ENCODE measurements at places on chromosomes 5 and 9. TPM values are rescaled to one million over a fixed set of nuclear protein-coding genes. Genes with fewer than 3 reads are reported as not detected.

The SHISAL2B gene
- not detected for total RNA-seq

- no peak overlapping the region for H3K4me3 ChIP-seq
- H3K4me1 ChIP-seq = no peaks in the 10 kb centered on the region
- DNase-seq = no peak
- H3K27ac ChIP-seq = no peak overlapping the region
- H3K36me3 ChIP-seq = no peaks in the 10 kb centered on the region
- H3K27me3 ChIP-seq = no peaks in the 10 kb centered on the region
Measured at GRCh38 chr5:180467028-180467975, 26.9 kb upstream of the CNOT6 start.

GRCh38 chr9:107465467-107466451 lies 23.8 kb downstream of the KLF4 start:
- DNase-seq = no peak
- H3K27me3 ChIP-seq = no peaks in the 10 kb centered on the region
- H3K4me3 ChIP-seq = no peak overlapping the region
- H3K27ac ChIP-seq = no peak overlapping the region
- H3K4me1 ChIP-seq = no peaks in the 10 kb centered on the region

The OR1B1 gene
- total RNA-seq = not detected

- no peak overlapping the region for H3K4me3 ChIP-seq
- H3K36me3 ChIP-seq = no peaks in the 10 kb centered on the region
- H3K4me1 ChIP-seq = no peaks in the 10 kb centered on the region
- no peaks in the 10 kb centered on the region for H3K27me3 ChIP-seq
Measured at GRCh38 chr9:34559624-34560455, 29.7 kb downstream of the CNTFR start.

The NELFB gene
- 64.2 TPM for total RNA-seq

GRCh38 chr9:117551171-117551570 lies 136.3 kb upstream of the ASTN2 start:
- H3K27me3 ChIP-seq = no peaks in the 10 kb centered on the region
- H3K4me1 ChIP-seq = no peaks in the 10 kb centered on the region
- no peak overlapping the region for H3K27ac ChIP-seq
- no peak for DNase-seq
- H3K36me3 ChIP-seq = no peaks in the 10 kb centered on the region
- H3K4me3 ChIP-seq = no peak overlapping the region

The FBLL1 gene
- total RNA-seq = not detected

GRCh38 chr5:110053205-110053604 lies 363.5 kb downstream of the MAN2A1 start:
- no peaks in the 10 kb centered on the region for H3K27me3 ChIP-seq
- DNase-seq = no peak
- peaks cover 21% of the 10 kb centered on the region for H3K4me1 ChIP-seq

- peak overlapping the region; percentile 92 for H3K4me3 ChIP-seq
- peaks cover 9% of the 10 kb centered on the region for H3K4me1 ChIP-seq
- peak overlapping the region; percentile 87 for H3K27ac ChIP-seq
Measured at GRCh38 chr9:37752642-37753488, 740 bp upstream of the TRMT10B start.

The PCDHB9 gene
- total RNA-seq = not detected

The HSPA5 gene
- 129 TPM for total RNA-seq

The YTHDC2 gene
- 53.6 TPM for total RNA-seq

- H3K36me3 ChIP-seq = no peaks in the 10 kb centered on the region
- no peak for DNase-seq
- no peak overlapping the region for H3K27ac ChIP-seq
- no peak overlapping the region for H3K4me3 ChIP-seq
Measured at GRCh38 chr5:61732796-61733195, 400.7 kb downstream of the ZSWIM6 start.

- H3K36me3 ChIP-seq = peaks cover 4% of the 10 kb centered on the region
- H3K27ac ChIP-seq = no peak overlapping the region
- no peak for DNase-seq
- no peak overlapping the region for H3K4me3 ChIP-seq
- H3K27me3 ChIP-seq = no peaks in the 10 kb centered on the region
Measured at GRCh38 chr9:132631280-132631679, 38.5 kb downstream of the DDX31 start.

The LCN2 gene
- not detected for total RNA-seq

The MTAP gene
- total RNA-seq = 45.2 TPM

DNA sequence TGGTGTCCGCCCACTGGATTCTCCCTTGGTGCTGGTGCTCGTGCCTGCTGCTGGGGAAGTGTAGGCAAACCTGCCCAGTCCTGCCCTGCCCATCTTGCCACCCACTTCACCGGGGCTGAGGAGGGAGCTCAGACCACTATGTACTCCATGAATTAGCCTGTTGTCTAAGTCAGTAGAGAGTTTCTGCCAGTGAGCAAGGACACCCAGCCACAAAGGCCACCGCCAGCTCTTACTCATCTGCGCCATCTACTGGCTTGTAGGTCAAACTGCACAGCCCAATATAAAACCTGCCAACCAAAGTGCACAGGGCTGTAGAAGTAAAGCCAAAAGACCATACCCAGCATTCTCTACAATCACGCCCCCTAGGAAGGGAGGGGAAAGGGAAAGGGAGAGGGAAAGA lies 102.3 kb downstream of the GLIS3 start:
- no peaks in the 10 kb centered on the region for H3K27me3 ChIP-seq
- H3K36me3 ChIP-seq = no peaks in the 10 kb centered on the region
- H3K27ac ChIP-seq = no peak overlapping the region
- no peak overlapping the region for H3K4me3 ChIP-seq
- DNase-seq = no peak
- no peaks in the 10 kb centered on the region for H3K4me1 ChIP-seq

DNA sequence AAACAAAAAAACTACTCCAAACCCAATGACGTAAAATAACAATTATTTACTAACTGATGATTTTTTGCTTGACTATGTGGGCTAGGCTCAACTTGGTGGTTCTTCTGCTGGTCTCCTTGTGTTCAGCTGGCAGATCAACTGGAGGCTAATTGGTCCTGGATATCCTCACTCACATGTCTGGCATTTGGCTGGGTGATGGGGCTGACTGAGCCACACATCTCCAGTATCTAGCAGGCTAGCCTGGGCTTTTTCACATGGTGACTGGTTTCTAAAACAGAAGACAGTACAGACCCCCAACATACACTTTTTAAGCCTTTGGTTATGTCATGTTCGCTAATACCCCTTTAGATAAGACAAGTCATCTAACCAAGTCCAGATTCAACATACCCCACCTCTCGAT lies 104.7 kb upstream of the PRRC1 start:
- H3K27me3 ChIP-seq = no peaks in the 10 kb centered on the region
- no peak overlapping the region for H3K27ac ChIP-seq
- no peak overlapping the region for H3K4me3 ChIP-seq
- no peaks in the 10 kb centered on the region for H3K36me3 ChIP-seq
- no peak for DNase-seq

GRCh38 chr9:6873857-6874256 lies 116.1 kb downstream of the KDM4C start:
- no peaks in the 10 kb centered on the region for H3K36me3 ChIP-seq
- H3K27ac ChIP-seq = no peak overlapping the region
- no peaks in the 10 kb centered on the region for H3K4me1 ChIP-seq
- DNase-seq = no peak
- no peaks in the 10 kb centered on the region for H3K27me3 ChIP-seq
- H3K4me3 ChIP-seq = no peak overlapping the region

The CER1 gene
- total RNA-seq = not detected

DNA sequence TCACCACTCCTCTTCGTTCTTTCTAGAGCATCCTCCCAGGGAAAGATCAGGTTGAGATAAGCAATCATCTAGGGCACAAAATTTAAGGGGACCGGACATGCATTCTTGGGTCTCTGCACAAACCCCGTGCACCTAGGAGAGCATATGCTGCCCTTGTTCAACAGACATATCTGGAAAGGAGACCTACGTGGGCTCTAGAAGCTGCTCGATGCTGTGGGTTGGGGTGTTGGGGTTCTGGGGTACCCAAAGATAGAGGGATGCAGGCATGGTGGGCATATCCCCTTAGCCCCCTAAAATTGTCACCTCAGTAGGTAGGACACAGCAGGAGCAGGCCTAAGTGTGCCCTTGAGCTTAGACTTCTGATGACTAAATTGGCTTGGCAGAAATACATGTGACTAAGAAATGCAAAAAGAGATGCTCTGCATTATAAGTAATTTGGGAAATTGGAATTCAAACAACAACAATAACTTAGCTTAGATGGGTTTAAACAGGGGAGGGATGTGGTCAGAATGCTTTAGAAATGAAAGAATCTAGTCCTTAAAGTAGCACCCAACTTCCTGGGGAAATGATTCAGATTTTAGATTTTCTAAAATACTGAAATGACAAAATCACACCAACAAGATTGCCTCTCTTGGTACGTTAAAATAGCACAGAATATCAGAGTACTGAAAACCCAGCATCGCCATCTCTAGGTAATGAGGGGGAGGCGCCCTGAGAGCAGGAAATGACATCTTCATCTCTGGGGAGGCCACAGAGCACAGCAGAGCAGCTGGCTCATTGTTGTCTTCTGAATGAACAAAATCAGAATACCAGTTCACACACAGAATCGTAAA lies 172.3 kb downstream of the GNA14 start:
- H3K4me3 ChIP-seq = peak overlapping the region; percentile 1
- H3K27me3 ChIP-seq = no peaks in the 10 kb centered on the region
- DNase-seq = peak; percentile 48
- H3K27ac ChIP-seq = peak overlapping the region; percentile 64

DNA sequence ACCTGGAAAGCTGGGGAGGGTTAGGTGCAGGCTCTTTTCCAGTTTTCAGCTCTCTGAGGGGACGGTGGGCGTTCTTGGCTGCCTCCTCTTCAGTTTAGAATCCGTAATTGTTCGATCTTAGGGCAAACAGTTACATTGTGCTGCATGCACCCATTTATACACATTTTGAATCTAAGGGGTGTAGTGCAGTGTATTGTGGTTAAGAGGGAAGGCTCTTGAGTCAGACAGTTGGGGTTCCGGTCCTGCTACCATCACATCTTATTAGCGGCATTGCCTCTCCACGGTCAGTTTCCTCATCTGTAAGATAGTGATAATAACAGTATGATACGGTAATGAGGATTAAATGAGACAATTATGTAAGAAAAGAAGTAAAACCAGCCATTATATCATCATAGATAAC lies 625 bp downstream of the EXOSC2 start:
- peak overlapping the region; percentile 91 for H3K4me3 ChIP-seq
- H3K27me3 ChIP-seq = no peaks in the 10 kb centered on the region
- no peak for DNase-seq
- peak overlapping the region; percentile 85 for H3K27ac ChIP-seq

- H3K4me3 ChIP-seq = no peak overlapping the region
- no peaks in the 10 kb centered on the region for H3K36me3 ChIP-seq
- no peak for DNase-seq
- H3K27ac ChIP-seq = no peak overlapping the region
Measured at GRCh38 chr9:23309800-23310199, 516.2 kb downstream of the ELAVL2 start.

- no peak overlapping the region for H3K4me3 ChIP-seq
- no peak for DNase-seq
- no peaks in the 10 kb centered on the region for H3K27me3 ChIP-seq
Measured at GRCh38 chr9:110820381-110820780, 151.8 kb downstream of the MUSK start.

DNA sequence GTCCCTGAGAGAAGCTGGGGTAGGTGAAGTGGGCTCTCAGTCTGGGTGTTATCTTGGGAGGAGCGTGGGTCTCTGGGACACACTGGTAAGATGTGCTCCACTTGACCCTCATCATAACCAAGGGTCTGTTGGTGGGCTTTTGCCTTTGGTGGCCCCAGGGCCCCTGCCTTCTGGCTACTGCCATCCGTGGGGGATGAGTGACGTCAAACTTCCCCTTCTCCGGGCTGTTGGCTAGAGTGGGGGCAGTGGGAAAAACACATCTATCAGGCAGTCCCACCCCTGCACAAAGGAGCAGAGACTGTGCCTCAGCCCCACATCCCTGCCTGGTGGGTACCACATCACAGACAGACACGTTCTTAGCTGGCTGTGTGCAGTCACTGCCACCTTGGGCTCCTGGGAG lies 35.1 kb downstream of the GADD45G start:
- no peaks in the 10 kb centered on the region for H3K36me3 ChIP-seq
- DNase-seq = no peak
- no peaks in the 10 kb centered on the region for H3K4me1 ChIP-seq

DNA sequence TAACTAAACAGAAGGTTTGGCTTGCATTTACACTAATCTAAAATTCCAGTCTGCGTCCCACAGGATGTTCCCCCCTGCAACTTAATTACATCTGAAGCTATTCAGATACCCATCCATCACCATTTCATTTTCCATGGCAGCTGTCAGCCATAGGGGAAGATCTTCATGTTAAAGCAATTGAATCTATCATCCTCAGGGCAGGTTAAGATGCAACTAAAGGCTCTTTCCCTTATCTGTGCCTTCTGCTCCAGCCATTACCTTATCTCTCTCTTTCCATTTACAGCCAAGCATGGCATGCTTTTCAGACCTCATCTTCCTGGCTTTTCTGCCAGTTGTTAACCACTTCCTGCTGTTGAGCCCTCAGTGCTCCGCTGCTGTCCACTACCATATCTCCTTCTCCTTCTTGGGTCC lies 15.8 kb upstream of the HACD4 start:
- H3K4me3 ChIP-seq = no peak overlapping the region
- H3K36me3 ChIP-seq = no peaks in the 10 kb centered on the region
- H3K27ac ChIP-seq = no peak overlapping the region
- H3K4me1 ChIP-seq = no peaks in the 10 kb centered on the region
- H3K27me3 ChIP-seq = no peaks in the 10 kb centered on the region

GRCh38 chr5:159965031-159965837 lies 43.7 kb upstream of the TTC1 start:
- no peaks in the 10 kb centered on the region for H3K4me1 ChIP-seq
- no peaks in the 10 kb centered on the region for H3K36me3 ChIP-seq
- H3K27me3 ChIP-seq = no peaks in the 10 kb centered on the region
- H3K27ac ChIP-seq = no peak overlapping the region

DNA sequence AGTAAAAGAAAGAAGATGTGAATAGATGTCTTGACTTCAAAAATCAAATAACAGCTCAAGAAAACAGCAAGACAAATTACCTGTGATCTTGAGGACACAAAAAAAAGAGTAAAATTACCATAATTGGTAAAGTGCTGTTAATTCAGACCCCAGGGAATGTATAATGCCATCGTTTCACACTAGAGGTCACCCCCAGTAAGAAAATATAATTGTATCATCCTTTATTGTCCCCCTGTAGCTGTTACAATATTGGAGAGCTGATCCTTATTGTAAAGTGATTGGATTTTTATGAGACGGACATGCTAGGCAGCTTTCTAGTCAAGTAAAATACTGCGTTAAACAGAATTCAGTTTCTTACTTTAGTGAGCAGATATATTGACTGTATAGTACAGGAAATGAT lies 377.0 kb downstream of the TLE1 start:
- DNase-seq = no peak
- no peaks in the 10 kb centered on the region for H3K36me3 ChIP-seq
- no peaks in the 10 kb centered on the region for H3K27me3 ChIP-seq
- no peak overlapping the region for H3K27ac ChIP-seq
- H3K4me1 ChIP-seq = no peaks in the 10 kb centered on the region

The CCDC187 gene
- not detected for total RNA-seq

The STARD4 gene
- 17.1 TPM for total RNA-seq

- H3K4me1 ChIP-seq = no peaks in the 10 kb centered on the region
- no peaks in the 10 kb centered on the region for H3K36me3 ChIP-seq
Measured at GRCh38 chr5:175746851-175747250, 89.0 kb downstream of the HRH2 start.

GRCh38 chr9:122949696-122950095 lies 8.9 kb downstream of the RABGAP1 start:
- H3K27me3 ChIP-seq = no peaks in the 10 kb centered on the region
- DNase-seq = no peak
- no peaks in the 10 kb centered on the region for H3K4me1 ChIP-seq
- H3K4me3 ChIP-seq = no peak overlapping the region

- H3K4me3 ChIP-seq = no peak overlapping the region
- no peak for DNase-seq
- peaks cover 6% of the 10 kb centered on the region for H3K4me1 ChIP-seq
- H3K27me3 ChIP-seq = no peaks in the 10 kb centered on the region
- H3K27ac ChIP-seq = no peak overlapping the region
- H3K36me3 ChIP-seq = no peaks in the 10 kb centered on the region
Measured at GRCh38 chr5:151019331-151019730, 1.1 kb upstream of the GPX3 start.

Data from naive thymus-derived CD4-positive, alpha-beta T cell (primary cell).